ENCODE measurements at places on chromosomes 16 and 17. TPM values are rescaled to one million over a fixed set of nuclear protein-coding genes. Genes with fewer than 3 reads are reported as not detected.

DNA sequence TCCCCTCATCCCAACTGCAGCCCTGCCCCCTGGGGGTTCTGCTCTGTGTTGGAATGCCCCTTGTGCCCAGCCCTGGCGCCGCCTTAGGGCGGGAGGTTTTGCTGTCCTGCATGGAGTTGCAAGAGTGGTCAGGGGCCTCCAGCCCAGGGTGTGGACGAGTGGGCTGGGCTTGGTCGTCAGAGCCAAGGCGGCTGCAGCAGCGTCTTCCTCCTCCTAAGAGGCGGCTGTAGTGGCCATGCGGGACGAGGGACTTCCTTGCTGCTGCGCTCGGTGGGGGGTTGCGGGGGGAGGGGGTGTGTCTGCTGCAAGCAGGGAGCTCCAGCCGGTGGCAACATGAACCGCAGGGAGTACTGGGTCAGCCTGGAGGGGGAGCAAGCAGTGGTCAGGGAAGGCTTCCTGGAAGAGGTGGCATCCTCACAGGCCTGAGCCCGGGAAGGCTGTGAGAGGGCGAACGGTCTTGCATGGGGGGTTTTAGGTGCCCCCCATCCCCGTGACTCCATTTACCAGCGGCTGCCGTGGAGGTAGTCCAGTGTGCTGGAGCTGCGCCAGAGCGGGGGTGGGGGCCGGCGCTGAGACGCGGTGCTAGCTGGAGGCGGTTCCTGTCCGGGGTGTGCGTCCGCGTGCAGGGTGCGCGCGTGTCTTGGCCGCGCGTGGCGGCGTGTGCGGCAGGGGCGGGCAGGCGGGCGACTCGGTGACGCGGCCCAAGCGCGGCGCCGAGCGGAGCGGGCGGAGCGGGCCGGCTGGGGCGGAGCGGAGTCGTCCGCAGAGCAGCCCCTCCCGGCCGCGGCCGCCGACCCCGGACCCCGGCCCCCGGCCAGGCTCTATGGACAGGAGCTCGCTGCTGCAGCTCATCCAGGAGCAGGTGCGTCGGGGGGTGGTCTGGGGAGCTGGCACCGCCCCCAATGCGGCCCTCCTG lies at the start of gene RHBDL1:
RHBDL1 (plus strand) TSS at position 704 of the 916 bp plus-strand sequence; CDS start at position 824, 120 bp downstream.
- H3K4me1 ChIP-seq, result peaks cover 10% of the 10 kb centered on the region
- no peak within 1 kb of the TSS for H3K27ac ChIP-seq

DNA sequence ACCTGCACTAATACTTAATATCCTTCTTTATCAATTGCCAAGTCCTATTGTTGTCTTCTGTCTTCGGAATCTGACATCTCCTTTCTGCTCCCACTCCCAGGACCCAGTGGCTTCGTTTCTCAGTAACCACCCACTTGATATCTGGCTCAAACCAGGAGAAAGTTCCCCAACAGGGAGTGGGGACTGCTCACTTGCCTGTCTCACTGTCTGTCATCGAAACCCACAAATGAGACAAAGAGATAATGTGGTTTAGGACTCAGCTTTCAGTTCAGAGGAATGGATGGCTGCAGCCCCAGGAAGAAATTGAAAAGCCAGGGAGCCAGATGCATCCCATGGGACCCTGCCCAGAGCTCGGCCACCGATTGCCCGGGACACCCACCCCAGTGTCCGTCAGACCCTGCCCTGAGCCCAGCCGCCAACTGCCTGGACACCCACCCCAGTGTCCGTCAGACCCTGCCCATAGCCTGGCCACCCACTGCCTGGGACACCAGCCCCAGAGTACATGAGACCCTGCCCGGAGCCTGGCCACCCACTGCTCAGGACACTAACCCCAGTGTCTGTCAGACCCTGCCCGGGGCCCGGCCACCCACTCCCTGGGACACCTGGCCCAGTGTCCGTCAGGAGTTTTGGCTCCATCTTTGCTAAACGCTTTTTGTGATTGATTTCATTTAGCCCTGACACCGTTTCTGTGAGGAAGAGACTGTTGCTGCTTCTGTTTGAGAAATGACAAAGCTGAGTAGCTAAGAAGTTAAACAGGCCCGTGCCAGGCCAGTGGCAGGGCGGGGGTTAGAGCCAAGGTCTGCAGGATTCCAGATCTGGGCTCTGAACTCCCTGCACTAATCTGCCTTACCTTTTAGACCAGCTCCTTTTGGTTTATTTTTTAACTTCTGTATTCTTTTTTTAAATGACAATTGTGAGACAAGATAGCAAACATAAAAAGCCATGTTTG lies 251.4 kb downstream of the PHKB start:
- H3K27ac ChIP-seq, result no peak overlapping the region
- no peaks in the 10 kb centered on the region for H3K27me3 ChIP-seq
- H3K4me3 ChIP-seq, result no peak overlapping the region
- H3K4me1 ChIP-seq, result no peaks in the 10 kb centered on the region
- no peak for DNase-seq
- no peaks in the 10 kb centered on the region for H3K36me3 ChIP-seq

Gene NPIPA2
- 5.1 TPM for total RNA-seq

Gene ARHGAP44
- total RNA-seq, result 11.6 TPM

DNA sequence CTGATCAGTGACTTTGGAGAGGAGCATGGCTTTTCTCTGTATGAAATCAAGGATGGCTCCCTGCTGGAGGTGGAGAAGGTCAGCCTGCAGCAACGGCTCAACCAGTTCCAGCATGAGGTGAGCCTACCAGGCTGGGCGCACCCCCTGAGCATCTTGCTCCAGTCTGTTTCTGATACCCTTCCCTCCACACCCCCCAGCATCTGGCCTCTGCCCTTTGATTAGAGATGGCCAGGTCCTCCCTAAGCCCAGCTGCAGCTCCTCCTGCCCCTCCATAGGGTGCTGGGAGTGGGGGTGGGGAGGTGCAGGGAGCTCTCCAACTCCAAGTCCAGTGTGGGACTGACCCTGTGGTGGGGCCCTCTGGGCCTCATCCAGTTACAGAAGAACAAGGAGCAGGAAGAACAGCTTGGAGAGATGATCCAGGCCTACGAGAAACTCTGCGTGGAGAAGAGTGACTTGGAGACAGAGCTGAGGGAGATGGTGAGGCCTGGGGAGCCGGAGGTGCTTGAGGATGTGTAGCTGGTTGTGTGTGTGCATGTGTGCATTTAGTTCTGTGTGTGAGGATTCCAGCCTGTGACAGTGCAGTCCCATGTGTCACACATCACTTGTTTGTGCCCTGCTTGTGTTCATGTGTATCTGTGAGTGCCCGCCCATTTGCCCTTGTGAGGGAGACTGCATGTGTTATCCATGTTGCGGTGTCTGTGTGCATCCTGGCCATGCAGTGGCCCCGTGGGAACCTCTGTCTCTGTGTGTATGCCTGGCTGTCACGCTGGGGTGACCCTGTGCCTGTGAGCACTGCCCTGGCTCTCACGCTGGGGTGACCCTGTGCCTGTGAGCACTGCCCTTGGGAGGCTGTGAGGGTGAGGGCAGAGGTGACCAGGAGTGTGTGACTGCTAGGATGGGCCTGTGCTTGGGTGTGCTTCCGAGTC lies 3.0 kb downstream of the TBKBP1 start:
- no peaks in the 10 kb centered on the region for H3K27me3 ChIP-seq
- peaks cover 22% of the 10 kb centered on the region for H3K4me1 ChIP-seq
- H3K27ac ChIP-seq, result no peak overlapping the region
- peak; percentile 28 for DNase-seq

Gene DOC2A
- not detected for total RNA-seq

GRCh38 chr16:30839523-30840227 lies 52.7 kb upstream of the ZNF629 start:
- H3K4me3 ChIP-seq, result no peak overlapping the region
- no peaks in the 10 kb centered on the region for H3K36me3 ChIP-seq
- H3K27ac ChIP-seq, result no peak overlapping the region

DNA sequence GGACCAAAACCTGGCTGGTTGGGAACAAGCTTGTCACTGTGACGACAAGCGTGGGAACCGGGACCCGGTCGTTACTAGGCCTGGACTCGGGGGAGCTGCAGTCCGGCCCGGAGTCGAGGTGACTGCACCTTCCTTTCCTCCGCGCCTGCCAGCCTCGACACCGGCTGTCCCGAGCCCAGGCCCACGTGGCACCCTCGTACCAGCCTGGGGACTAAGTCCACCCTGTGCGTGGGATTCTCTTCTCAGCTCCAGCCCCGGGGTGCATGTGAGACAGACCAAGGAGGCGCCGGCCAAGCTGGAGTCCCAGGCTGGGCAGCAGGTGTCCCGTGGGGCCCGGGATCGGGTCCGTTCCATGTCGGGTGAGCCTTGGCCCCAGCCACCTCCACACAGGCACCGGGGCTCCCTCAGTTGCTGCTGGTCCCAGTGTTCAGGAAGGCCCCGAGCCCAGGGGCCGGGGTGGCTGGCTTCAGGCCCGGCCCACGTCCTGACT lies 31.6 kb downstream of the TSC2 start:
- no peaks in the 10 kb centered on the region for H3K4me1 ChIP-seq
- H3K36me3 ChIP-seq, result no peaks in the 10 kb centered on the region
- no peak for DNase-seq

Gene SLC52A1
- total RNA-seq, result not detected

- DNase-seq, result no peak
- no peak overlapping the region for H3K27ac ChIP-seq
- peaks cover 15% of the 10 kb centered on the region for H3K27me3 ChIP-seq
- H3K4me3 ChIP-seq, result no peak overlapping the region
- peaks cover 30% of the 10 kb centered on the region for H3K36me3 ChIP-seq
Measured at GRCh38 chr17:39663340-39663687, 1.8 kb upstream of the TCAP start.

GRCh38 chr17:47862621-47863440 lies 11.9 kb upstream of the SP6 start:
- no peaks in the 10 kb centered on the region for H3K4me1 ChIP-seq
- H3K27ac ChIP-seq, result no peak overlapping the region
- H3K27me3 ChIP-seq, result peaks cover 9% of the 10 kb centered on the region
- H3K36me3 ChIP-seq, result no peaks in the 10 kb centered on the region

GRCh38 chr17:17680477-17681186 lies 626 bp upstream of the RAI1 start:
- H3K27me3 ChIP-seq, result peaks cover 3% of the 10 kb centered on the region
- H3K36me3 ChIP-seq, result no peaks in the 10 kb centered on the region
- DNase-seq, result no peak
- H3K4me3 ChIP-seq, result no peak overlapping the region

Gene NDUFAF8
- total RNA-seq, result 39.4 TPM

DNA sequence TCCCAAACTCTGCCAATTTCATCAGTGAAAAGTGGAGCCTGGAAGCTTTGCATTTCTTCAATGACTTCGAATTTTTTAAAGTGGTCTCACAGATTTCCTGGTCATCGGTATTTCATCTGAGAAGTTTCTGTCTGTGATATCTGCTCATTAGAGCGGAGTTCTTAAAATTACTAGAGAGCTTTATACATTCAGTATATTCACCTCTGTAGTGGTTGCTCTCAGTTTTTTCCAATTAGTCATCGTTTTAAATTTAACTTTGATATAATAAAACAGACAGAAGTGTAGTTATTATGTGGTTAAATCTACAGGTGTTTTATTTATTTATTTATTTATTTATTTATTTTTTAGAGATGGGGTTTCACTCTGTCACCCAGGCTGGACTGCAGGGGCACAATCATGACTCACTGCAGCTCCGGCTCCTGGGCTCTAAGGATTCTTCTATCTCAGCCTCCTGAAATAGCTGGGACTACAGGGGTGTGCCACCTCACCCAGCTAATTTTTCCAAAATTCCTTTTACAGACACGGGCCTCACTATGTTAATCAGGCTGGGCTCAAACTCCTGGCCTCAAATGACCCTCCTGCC lies 16.0 kb downstream of the ARHGAP17 start:
- no peak overlapping the region for H3K4me3 ChIP-seq
- H3K36me3 ChIP-seq, result peaks cover 7% of the 10 kb centered on the region
- no peak overlapping the region for H3K27ac ChIP-seq
- DNase-seq, result no peak

- no peak overlapping the region for H3K4me3 ChIP-seq
- DNase-seq, result no peak
- no peak overlapping the region for H3K27ac ChIP-seq
- peaks cover 21% of the 10 kb centered on the region for H3K27me3 ChIP-seq
Measured at GRCh38 chr17:57970710-57971109, 15.5 kb upstream of the CUEDC1 start.

- DNase-seq, result no peak
- H3K36me3 ChIP-seq, result no peaks in the 10 kb centered on the region
- no peaks in the 10 kb centered on the region for H3K4me1 ChIP-seq
- H3K4me3 ChIP-seq, result no peak overlapping the region
- no peak overlapping the region for H3K27ac ChIP-seq
Measured at GRCh38 chr17:6233856-6234255, 163.7 kb downstream of the WSCD1 start.

Gene CTF1
- 0.81 TPM for total RNA-seq

- no peaks in the 10 kb centered on the region for H3K36me3 ChIP-seq
- H3K4me1 ChIP-seq, result peaks cover 29% of the 10 kb centered on the region
- H3K4me3 ChIP-seq, result peak overlapping the region; percentile 69
- H3K27ac ChIP-seq, result peak overlapping the region; percentile 3
Measured at GRCh38 chr16:19168371-19169081, 486 bp downstream of the SYT17 start.

DNA sequence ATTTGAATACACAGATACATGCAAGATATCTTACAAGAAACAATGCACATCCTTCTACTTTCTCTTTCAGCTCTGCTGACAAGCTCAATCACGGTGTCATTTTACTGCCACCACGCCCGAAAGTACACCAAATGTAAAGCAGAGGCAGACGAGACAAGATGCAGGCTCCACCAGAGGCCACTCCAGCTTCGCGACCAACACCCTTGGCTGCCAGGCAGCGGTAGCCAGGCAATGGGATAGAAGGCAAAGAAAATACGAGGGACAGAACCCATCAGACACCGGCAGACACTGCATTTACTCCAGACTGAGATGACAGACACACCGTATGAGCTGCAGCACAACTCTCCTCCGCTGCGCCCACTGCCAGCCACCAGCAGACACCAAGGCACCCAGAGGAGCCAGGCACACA lies 41.0 kb downstream of the USP22 start:
- H3K4me3 ChIP-seq, result no peak overlapping the region
- no peaks in the 10 kb centered on the region for H3K27me3 ChIP-seq
- H3K4me1 ChIP-seq, result no peaks in the 10 kb centered on the region
- no peak for DNase-seq

Gene CES3
- 0.32 TPM for total RNA-seq

GRCh38 chr17:49616086-49616485 lies 40.4 kb downstream of the NXPH3 start:
- no peaks in the 10 kb centered on the region for H3K4me1 ChIP-seq
- H3K27me3 ChIP-seq, result no peaks in the 10 kb centered on the region
- no peak overlapping the region for H3K4me3 ChIP-seq

DNA sequence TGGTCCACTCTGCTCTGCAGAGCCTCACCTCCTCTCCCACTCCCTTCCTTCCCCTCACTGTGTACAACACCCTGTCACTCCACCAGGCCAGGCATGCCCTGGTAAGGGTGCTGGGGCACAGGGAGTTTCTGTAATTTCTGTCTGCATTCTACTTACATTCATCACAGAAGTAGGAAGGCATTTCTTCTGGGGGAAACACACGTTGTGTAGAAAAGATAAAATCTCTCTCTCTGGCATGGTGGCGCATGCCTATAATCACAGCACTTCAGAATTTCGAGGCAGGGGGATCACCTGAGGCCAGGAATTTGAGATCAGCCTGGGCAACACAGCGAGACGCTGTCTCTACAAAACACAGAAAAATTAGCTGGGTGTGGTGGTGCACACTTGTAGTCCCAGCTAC lies 27.0 kb downstream of the WNT3 start:
- DNase-seq, result no peak
- no peaks in the 10 kb centered on the region for H3K36me3 ChIP-seq
- H3K4me1 ChIP-seq, result no peaks in the 10 kb centered on the region
- no peak overlapping the region for H3K4me3 ChIP-seq

Data from B cell (primary cell).